NCI-H460 (cell line): ENCODE measurements at places on chromosomes 6 and 20. TPM values are rescaled to one million over a fixed set of nuclear protein-coding genes. Genes with fewer than 3 reads are reported as not detected.

The KCNK16 gene
- not detected in 2 replicates for total RNA-seq

The UCKL1 gene
- 17.9 and 18.5 TPM in 2 replicates for total RNA-seq

The VSX1 gene
- total RNA-seq: not detected in 2 replicates

The EYA2 gene
- 0.32 and 1.3 TPM in 2 replicates for total RNA-seq

The MAK gene
- 1.0 and 1.6 TPM in 2 replicates for total RNA-seq

The AVP gene
- total RNA-seq: not detected in 2 replicates

The SRMS gene
- not detected in 2 replicates for total RNA-seq

The NKX2-4 gene
- total RNA-seq: not detected in 2 replicates

The SLC17A9 gene
- total RNA-seq: 16.6 and 20.1 TPM in 2 replicates

The IL20RA gene
- 0.02 TPM in 1 of 2 replicates, not detected in the other for total RNA-seq

The MOCS1 gene
- total RNA-seq: 1.2 and 1.4 TPM in 2 replicates

The RSPO3 gene
- total RNA-seq: 10.7 and 11.8 TPM in 2 replicates

The SALL4 gene
- 1.6 and 2.3 TPM in 2 replicates for total RNA-seq

The MYLK4 gene
- total RNA-seq: 0.09 and 0.27 TPM in 2 replicates

The SIM1 gene
- not detected in 2 replicates for total RNA-seq

The TUBB gene
- total RNA-seq: 287 and 303 TPM in 2 replicates
